ENCODE measurements at places on chromosomes 1 and 21.
A peak's percentile ranks its signal among the peaks of the same experiment; 100 is the strongest.

- DNase-seq = peak; percentile 50
Measured at GRCh38 chr1:205748403-205749233, 1.4 kb downstream of the NUCKS1 start.

DNA sequence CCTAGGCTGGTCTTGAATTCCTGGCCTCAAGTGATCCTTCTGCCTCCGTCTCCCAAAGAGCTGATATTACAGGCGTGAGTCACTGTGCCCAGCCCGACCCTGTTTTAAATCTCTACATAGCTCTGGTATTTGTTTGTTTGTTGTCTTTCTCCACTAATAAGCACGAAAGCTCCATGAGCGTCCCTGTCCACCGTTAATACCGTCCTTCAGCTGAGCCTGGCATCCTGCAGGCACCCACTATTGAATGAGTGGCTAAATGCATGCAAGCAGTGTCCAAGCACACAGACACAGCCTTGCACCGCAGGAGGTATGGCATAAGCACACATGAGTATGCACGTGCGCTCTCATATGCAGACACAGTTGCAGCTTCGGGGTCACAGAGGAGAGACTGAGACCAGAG, 4.5 kb upstream of the COL16A1 start:
- DNase-seq = no peak

GRCh38 chr1:91768120-91768519, 117.8 kb downstream of the TGFBR3 start:
- DNase-seq = no peak

DNA sequence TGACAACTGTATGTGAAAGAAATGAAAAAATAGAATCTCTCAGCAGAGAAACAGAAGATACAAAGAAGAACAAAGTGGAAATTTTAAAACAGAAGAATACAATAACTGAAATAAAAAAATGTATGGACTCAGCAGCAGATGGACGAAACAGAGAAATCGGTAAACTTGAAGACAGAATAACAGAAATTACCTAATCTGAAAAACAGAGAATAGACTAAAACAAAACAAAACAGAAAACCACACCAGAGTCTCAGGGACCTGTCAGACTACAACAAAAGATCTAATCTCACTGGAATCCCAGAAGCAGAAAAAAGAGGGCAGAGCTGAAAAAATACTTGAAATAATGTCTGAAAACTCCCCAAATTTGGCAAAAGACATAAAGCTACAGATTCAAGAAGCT, 83.0 kb downstream of the ZSWIM5 start:
- DNase-seq = no peak

DNA sequence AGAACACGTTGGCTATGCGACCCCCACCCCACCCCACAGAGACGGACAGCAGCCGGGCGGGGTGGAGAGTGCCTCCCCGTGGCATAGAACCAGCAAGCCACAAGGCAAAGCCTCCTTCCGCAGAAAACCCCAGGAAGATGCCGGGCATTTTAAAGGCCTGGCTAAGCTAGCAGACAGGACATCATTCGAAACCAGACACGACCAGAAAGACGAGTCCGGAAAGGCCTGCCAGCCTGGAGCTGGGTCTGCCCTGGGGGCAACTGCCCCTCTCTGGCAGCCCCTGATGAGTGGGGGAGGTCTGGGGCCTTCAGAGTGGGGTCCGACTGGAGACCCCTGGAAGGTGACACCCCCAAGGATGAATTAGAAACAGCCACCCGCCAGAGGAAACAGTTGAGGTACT, 8.5 kb downstream of the FTCD start:
- peak; percentile 35 for DNase-seq

GRCh38 chr1:1038694-1039093, 18.8 kb downstream of the AGRN start:
- no peak for DNase-seq

DNA sequence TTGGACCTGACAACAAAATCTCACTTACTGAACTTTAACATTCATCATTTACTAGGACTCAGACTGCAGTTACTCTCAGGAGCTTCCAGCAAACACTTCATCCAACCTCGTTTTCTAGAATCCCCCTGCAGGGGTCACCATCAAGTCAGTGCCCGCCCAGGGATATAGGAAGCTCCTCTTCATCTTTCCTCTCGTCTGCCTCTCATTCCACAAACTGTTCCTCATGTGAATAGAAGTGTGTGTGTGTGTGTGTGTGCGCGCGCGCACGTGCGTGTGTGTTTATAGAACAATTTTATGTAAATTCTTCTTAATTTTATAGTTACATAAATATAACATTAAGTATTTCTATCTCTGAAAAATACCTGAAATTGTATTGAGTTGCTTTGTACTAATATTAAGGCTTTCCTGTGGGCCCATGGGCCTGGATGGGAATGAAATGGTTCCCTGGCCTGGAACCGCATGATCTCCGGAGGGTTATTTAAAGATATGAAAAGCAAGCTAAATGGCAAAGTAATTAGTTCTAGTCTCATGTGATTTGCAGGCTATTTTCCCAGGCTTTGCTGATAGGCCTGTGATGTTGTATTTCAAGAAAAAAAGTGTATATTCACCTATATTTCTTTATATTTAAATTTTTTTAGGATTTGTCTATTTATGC, 21.7 kb upstream of the ABCD3 start:
- no peak for DNase-seq
